Activated CD8-positive, alpha-beta memory T cell treated with anti-CD3 and anti-CD28 coated beads for 1 hour (primary cell): ENCODE measurements at places on chromosomes 3 and 15.

- DNase-seq, result no peak
These were observed 303.9 kb downstream of the PDCD6IP start for GRCh38 chr3:34102288-34102687.

- no peak for DNase-seq
These were observed 4.7 kb downstream of the EIF1B start for GRCh38 chr3:40313975-40314860.

- no peak for DNase-seq
These were observed 304.0 kb downstream of the UACA start for GRCh38 chr15:70459312-70459711.

- DNase-seq, result no peak
These were observed 5.4 kb upstream of the MRPS22 start for GRCh38 chr3:139338405-139338804.

- no peak for DNase-seq
These were observed 57.8 kb upstream of the PLSCR4 start for GRCh38 chr3:146308682-146309081.

DNA sequence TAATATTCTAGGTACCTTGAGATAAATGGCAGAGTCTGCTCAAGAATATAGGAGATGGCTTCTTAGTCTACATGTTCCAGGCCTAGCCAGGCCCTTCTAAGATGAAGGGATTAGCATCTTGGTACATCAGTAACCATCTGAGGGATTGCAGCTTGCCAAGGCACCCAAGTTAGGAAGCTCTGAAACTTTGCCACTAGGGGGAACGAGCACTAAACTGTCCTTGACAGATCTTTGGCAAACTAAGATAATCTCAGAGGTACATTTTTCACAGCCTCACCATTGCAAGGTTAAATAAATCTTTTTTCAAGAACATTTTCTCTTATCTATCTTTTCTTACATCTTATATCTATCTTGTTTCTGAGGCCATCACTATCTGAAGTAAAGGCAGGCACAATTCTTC, 351.2 kb downstream of the RAP2B start:
- no peak for DNase-seq

DNA sequence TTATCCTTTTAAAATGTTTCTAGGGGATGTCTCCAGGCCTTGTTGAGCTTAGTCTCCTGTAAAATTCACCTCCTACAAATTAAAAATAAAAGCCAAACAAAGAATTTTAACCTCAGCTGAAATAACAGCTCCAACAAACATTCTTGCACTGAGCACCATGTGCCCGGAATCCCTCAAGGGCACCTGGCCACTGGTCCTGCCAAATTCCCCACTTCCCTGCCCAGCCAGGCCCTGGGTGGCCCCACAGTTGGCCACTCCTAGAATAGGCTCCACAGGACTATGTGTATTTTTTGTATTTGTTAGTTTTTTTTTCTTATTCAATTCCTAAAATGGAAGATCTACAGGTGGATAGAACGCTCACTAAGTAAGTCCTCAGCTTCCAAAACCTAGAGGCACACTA, 33.1 kb upstream of the PLA2G4E start:
- no peak for DNase-seq

- DNase-seq, result no peak
These were observed 180.1 kb upstream of the BCL6 start for GRCh38 chr3:187925326-187925725.

GRCh38 chr15:50241684-50242450, 23.7 kb downstream of the HDC start:
- DNase-seq, result no peak

- no peak for DNase-seq
These were observed 9.7 kb upstream of the NCKIPSD start for GRCh38 chr3:48695393-48695753.

DNA sequence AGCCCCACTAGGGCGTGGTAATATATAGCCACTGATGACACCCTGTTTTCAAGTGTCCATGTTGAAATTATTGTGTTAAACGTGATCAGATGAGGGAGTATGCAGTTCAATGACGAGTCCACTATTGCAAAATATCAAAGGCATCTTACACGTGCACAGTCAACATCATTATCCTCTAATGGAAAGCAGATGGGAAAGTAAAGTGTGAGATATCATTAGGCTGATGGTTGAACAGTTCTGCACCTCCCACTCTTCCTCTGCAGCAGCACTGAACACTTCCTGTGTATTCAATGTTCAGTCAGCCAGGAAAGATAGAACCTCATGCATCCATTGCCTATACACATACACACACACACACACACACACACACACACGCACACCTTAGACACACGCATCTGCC, 431.8 kb upstream of the CCDC54 start:
- DNase-seq, result no peak

- DNase-seq, result no peak
These were observed 44.5 kb upstream of the C3orf80 start for GRCh38 chr3:160180581-160181216.

DNA sequence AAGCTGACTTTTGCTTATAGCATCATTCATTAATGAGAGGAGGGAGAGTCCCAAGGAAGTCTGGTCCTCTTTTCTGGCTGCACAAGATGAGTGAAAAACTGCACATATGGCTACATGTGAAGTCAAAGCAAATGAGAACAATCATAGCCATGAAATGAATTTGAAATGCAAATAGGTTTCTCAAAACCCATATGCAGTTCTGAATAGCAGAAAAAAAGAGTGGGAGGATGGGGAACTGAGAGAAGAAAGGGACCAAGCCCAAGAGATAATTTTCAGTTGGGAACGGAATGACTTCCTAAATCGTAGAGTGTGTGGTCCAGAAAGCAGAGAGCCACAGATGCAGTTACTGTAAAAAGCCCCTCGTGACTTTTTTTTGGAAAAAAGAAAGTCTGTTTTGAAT, 66.3 kb downstream of the GTPBP8 start:
- DNase-seq, result no peak

DNA sequence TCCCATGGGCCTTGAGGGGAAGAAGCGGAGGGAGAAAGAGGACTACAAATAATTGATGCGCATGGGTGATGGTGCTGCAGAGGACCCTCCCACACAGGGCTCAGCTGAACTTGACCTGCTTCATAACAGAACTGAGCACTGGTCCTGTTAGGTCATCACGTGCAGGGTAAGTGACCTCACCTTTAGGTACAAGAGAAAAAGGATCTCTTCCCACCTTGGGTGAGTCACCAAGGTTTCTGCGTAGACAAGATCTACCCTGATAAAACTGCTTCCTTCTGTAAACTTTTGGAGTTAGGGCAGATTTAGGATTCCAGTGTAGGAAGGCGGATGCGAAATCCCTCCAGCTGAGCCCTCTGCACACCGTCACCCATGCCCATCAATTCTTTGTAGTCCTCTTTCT, 67.1 kb downstream of the FEM1B start:
- DNase-seq, result no peak

DNA sequence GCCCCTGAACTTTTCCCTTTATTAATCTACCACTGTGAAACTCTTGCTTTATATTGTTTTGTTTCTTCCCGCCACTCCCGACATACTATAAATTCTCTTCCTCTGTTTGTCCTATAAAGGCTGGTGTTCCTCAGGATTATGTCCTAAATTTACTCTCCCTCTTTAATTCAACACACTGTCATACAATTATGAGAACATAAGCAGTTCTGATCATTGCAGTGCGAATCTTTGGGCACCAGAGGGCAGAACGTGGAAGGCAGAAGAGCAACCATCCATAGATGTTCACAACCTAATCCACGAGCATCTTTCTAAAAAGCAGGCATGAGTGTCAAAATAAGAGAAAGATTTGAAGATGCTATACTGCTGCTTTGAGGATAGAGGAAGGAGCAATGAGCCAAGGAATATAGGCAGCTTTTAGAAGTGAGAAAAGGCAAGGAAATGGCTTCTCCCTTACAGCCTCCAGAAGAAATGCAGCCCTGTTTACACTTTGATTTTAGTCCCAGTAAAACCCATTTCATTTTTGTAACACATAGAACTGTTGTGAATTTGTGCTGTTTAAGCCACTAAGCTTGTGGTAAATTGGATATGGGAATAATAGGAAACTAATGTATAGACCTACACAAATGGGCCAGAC, 179.4 kb downstream of the GBE1 start:
- DNase-seq, result no peak

DNA sequence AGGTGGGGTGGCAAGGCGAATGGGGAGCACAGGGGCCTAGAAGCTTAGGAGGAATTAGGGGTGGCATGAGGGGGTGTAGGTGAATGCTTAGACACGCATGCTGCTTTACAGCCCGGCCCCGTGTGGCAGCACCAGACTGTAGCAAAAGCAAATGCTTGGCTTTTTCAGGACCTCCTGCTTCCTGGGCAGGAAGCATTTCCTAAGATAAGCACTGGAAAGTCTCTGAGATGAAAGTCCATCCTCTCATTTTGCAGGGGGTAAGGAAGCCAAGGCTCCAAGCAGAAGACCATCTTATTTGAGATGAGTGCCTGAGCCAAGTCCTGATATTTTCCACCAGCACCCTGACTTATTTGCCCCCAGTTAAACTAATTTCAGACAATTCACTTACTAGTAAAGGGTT, 12.9 kb downstream of the SSUH2 start:
- no peak for DNase-seq

DNA sequence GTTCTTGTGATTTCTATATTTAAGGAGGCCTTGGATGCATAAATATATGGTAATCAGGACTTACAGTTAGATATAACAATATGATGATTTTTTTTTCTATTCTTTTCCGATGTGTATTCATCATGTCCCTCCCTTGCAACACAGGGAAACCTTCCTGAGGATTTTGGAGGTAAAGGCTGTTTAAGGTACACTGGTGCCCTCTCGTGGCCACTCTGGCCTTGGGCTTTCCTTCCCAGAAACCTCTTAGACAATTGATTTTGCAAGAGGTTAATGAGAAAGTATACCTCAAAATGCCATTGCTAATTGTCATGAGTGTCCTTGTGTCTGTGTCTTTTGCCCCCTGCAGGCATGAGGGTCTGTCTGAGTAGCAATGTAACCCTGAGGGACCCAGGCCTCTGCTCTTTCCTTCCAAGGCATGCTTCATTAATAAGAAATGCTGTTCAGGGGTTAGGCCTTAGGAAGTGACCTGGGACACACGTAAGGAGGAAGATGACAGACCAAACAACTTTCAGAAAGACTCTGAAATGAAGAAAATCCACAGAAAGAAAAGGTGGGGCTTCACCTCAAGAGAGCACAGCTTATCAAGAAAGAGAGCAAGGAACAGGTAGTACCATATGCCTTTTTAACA, 70.3 kb upstream of the PPP2R3A start:
- peak; percentile 1 for DNase-seq

GRCh38 chr3:156630773-156631093, 43.7 kb upstream of the TIPARP start:
- DNase-seq, result no peak

GRCh38 chr3:71080517-71081083, 502.9 kb downstream of the FOXP1 start:
- no peak for DNase-seq

DNA sequence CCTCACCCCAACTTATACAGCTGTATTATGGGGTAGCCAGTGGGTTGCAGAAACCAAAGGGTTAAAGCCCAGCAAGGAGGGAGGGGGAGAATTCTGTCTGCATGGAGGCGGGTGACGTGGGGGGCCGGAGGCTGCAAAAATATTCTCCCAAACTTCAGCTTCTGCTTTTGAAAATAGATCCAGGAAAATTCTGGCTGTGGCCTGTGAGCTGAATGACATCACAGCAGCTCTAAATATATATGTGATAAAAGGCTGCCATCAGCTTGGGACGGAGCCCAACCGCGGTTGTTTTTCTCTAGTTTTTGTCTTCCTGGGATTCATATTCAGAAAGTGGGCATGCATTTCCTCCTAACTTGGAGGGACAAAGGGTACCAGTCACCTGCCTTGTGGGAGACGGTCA, 27.6 kb downstream of the MAPKAPK3 start:
- no peak for DNase-seq

- no peak for DNase-seq
These were observed 901.6 kb downstream of the TUSC7 start for GRCh38 chr3:117611211-117611610.

GRCh38 chr15:88166082-88166993, 90.2 kb downstream of the NTRK3 start:
- DNase-seq, result no peak

DNA sequence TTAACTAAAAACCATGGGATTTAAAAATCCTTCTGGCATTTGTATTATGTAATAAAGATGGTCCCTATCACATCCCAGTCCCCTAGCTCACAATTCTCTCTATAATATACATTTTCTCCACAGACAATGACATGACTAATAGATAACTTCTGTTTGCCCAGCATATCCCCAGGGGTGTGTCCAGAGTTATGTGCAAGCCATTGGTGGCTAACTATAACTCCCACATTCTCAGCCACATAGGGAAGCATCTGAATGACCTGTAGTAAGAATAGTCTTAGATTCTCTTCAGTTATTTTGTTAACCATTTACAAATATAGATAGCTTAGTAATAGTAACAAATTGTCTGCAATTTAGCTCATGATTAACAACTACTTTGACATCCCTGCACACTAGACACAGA, 52.2 kb upstream of the RBSN start:
- no peak for DNase-seq

GRCh38 chr3:27025718-27026117, 343.5 kb downstream of the NEK10 start:
- no peak for DNase-seq

- no peak for DNase-seq
These were observed 197.2 kb upstream of the VEPH1 start for GRCh38 chr3:157700405-157700804.

DNA sequence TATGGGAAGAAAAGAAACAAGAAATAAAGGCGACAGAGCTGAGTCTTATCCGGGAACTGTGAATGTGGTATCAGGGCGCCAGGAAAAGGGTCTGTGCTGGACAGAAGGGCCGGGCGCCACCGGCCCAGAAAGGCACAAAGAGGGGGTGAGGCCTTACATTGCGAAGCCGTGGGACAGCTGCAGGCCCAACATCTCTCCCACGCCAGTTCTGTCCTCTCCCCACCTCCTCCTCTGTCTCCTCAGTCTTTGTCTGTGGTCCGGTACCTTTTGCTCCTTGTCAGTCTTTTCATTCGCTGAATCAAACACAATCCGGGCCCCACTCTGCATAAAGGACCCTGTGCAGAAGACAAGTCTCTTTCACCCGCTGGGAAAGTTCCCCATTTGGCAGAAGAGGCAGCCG, 81.8 kb downstream of the LRIG1 start:
- DNase-seq, result no peak

- DNase-seq, result no peak
These were observed 74.1 kb upstream of the PLXNA1 start for GRCh38 chr3:126908752-126909275.

- no peak for DNase-seq
These were observed 298.3 kb downstream of the SHQ1 start for GRCh38 chr3:72549761-72550581.

- DNase-seq, result no peak
These were observed 101.9 kb downstream of the SERPINI1 start for GRCh38 chr3:167837466-167837865.

- DNase-seq, result no peak
These were observed 295.6 kb upstream of the RASGRP1 start for GRCh38 chr15:38860253-38860652.
